ENCODE measurements at places on chromosomes 6 and 20.

DNA sequence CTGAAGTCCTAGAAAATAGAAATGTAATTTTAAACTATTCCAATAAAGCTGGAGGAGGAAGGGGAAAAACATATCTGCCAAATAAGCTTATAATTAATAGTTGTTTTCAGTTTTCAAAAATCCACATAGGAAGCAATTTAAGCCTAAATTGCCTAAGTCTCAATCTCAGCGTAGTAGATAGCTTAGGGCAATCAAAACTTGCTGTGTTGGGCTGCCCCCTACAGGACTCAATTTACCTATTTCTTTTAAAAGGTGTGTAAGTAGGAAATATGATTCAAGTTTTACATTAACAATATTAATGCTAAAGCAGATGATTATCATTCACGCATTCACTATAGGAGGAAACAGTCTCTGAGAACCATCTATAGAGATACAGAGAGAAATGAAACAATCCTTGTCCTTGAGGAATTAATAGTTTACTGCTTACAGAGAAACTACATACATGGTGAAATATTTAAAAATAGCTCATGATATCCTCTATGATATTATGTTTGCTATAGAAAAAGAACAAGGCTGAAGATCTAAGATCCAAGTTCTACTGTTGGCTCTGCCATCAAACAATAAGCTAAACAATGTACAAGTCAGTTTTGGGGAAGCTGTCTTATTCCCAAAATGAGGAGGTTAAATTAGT, 102.1 kb downstream of the ATG5 start:
- peak; percentile 54 for DNase-seq

- no peak for DNase-seq
These were observed 146.9 kb downstream of the DNAH8 start for GRCh38 chr6:38861926-38862401.

DNA sequence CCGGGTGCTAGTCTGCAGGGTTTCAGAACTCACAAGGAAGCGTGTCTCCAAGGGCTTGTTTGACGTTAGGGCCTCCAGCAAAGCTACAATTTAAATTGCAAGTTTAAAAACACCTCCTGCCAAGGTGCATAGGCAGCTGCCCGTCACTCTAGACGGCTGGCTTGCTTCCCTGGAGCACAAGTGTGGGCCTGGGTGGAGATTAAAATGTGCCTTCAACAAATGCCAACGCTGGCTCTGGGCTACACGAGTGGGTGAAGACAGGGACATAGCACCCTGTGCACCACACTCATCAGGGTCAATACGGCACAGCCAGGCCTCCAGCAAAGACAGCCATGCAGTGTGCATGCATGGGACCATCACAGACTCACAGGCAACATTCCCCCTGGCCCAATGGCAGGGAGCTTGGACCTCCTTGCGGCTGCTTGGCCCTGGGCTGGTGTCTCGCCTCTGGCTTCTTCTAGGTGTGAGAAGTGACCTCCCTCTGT, 48.4 kb upstream of the FRMD1 start:
- no peak for DNase-seq

DNA sequence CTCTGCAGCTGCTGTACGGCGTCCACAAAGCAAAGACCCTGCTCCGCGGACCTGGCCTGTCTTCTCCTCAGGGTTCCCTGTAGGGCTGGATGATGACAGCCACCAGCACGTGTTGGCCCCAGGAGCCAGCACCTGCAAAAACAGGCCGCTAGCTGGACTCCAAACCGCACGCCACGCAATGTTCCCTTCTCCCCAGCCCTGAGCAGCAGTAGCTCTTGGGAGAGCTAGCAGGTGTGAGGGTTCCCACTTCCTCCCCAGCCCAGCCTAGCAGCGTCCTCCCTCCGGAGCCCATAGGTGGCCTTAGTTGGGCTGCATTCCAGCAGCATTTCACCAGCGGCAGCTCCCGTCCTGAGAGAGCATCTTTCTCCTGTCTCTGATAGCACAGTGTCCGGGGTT, 42.3 kb downstream of the DACT2 start:
- no peak for DNase-seq

GRCh38 chr20:31497838-31498540, 16.3 kb upstream of the HM13 start:
- no peak for DNase-seq

DNA sequence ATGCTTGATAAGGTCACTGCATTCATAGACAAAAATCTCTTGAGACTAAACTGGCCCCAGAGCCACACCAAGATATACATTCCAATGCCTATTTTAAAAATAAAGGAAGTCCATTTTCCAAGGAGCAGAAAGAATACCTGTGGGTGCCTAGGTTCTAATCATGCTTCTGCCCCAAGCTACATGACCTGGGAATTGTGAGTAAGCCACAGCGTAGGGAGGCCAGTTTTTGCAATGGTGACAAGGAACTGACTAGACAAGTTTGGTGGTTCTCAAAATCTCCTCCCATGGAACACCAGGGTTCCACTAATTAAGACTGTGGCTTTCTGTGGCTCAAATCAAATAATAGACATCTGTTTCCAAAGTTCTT, 83.3 kb downstream of the GMDS start:
- no peak for DNase-seq

GRCh38 chr6:22381845-22382544, 85.2 kb upstream of the PRL start:
- no peak for DNase-seq

- no peak for DNase-seq
These were observed 188.3 kb upstream of the AGPAT4 start for GRCh38 chr6:161462148-161462547.

Measured in stimulated activated CD8-positive, alpha-beta memory T cell treated with anti-CD3 and anti-CD28 coated beads, Interleukin-2, amount 100 ng/mL, for 1 hour (primary cell).